ENCODE measurements at places on chromosomes 7 and 10.

DNA sequence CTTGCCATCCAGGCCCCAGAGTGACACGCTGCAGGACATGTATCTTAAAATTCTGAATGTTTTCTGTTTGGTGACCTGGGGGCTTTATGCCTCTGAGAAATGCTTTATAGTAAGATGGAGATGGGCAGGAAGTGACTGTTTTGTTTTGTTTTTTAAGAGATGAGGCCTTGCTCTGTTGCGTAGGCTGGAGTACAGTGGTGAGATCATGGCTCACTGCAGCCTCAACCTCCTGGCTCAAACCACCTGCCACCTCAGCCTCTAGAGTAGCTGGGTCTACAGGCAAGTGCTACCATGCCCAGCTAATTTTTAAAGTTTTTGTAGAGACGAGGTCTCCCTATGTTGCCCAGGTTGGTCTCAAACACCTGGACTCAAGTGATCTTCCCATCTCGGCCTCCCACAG lies 20.6 kb downstream of the ZNF777 start:
- no peak for DNase-seq

DNA sequence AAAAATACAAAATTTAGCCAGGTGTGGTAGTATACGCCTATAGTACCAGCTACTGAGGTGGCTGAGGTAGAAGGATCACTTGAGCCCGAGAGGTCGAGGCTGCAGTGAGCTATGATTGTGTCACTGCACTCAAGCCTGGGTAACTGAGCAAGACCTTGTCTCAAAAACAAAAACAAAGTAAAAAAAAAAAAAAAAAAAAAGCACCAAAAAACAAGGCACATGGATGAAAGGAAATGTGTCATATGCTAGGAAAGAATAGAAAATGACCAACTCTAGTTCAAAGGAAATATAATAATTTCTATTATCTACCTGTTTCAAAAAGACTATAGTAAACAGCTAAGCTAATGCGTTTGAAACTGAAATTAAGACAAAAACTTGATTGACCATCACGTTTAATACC lies 33.8 kb downstream of the UBE2H start:
- no peak for DNase-seq

DNA sequence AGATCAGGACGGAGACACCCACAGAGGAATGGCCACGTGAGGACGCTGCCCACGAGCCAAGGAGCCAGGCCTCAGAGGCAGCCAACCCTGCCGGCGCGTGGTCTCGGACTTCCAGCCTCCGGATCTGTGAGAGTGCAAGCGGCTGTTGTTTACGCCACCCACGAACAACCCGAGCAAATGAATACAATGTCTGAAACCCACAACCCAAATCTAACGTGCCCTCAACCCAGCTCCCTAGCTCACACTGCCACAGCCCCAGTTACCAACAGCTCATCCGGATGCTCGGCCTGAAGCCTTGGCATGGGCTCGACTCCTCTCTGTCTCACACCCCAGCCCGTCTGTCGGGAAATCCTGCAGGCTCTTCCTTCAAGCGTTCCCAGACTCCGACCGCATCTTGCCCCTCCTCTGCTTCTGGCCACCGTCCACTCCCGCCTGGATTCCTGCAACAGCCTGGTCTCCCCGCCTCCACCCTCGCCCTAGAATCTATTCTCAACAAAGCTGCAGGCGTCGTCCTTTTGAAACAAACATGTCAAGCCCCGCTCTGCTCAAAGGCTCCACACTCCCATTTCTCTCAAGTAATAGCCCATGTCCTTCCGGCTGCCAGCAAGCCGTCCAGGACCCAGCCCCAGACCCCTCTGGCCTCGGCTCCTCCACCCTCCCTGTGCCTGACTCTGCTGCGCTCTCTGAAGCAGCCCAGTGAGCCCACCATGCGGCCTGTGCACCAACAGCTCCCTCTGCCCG lies 35.3 kb downstream of the STK32C start:
- DNase-seq, result no peak

DNA sequence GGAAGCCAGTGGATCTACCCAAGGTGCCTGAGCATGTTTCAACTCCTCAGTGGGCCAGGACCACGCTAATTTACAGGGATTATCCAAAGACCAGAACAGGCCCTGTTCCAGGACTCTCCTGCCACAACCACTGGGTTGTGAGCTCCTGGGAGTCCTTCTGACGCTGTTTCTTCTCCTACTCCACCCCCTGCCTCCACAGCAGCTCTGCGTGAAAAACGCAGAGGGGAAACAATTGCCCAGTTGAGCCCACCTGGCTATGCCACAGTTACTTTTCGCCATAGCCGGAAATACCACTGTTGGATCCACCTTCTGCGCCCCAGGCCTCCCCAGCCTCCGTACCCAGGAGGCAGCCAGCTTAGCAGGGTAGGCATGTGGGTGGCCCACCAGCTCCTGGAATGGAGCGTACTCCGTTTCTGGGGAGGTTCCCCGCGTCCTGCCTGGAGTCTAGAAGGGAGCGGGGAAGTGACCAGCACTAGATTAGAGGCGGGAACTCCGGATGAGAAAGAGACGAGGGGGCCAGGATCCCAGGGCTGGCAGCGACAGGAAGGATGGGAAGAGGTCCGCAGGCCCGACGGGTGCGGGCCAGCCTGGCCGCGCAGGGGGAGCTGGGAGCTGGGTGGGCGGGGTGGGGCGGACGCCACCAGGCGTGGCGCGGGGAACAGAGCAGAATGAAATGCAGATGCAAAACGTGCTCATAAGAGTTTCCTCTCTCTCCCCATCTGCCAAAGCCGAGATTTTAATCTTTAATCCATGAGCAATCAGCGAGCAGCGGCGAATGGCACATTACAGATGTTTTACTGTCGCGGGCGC lies 32.1 kb upstream of the PAX2 start:
- no peak for DNase-seq

DNA sequence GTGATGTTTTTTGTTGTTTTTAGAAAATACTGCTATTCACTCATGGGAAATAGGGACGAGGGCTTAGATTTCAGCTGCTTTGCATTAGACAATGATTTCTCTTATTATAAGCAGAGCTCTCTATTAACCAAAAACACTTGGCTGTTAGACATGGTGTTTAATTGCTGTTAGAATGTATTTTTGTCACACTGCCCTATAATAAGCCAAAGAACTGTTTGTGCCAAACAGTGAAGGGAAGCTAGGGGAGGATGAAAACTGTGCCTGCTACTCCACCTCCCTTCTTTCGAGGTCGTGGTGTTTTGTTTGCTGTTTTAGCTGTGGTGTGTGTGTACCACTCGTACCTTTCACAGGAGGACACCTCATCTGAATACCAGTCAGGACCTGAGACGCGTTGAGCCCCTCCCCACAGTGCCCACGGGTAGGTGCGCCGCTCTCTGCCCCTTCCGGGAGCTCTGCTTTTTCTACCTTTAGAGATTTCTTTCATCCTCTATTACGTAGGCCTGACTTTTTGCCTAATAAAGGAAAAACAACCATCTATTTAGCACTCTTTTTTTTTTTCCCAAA lies 57.9 kb downstream of the CUX1 start:
- DNase-seq, result no peak

DNA sequence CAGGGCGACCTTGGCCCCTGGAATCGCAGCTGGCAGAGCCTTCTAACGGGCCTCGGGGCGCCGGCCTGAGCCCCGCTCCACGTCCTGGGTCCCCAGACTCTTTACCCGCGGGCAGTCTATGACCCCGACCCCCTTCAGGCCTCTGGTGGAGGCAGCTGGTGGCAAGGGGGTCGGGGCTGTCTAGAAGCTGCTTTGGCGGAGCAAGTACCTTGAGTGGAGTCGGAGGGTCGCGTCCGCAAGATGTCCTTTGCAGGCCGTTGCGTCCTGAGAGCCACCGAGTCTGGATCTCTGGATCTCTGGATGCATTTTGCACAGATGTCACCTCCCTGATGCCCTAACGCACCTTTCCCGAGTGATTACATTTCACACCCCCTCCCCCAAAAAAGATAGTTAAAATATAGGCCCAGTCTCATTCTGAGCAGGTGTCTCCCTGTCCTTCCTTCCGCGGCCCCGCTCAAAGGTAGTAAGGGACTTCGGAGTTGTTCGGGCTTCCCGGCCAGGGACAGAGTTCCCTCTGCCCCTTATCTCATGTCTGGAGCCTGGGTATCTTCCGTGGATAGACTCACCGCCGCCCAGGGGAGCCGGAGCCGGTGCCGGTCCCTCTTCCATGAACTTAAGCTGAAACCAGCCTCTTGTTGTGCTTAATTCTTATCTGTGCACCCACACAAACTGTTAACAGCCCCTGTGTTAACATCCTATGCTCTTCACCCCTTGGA lies 457 bp downstream of the ACADSB start:
- DNase-seq, result peak; percentile 12

- no peak for DNase-seq
These were observed 14.7 kb downstream of the HSPB1 start for GRCh38 chr7:76316984-76317781.

GRCh38 chr7:69871886-69872569 lies 273.8 kb downstream of the AUTS2 start:
- no peak for DNase-seq

GRCh38 chr10:120480065-120480600 lies 23.1 kb downstream of the PLPP4 start:
- no peak for DNase-seq

- peak; percentile 79 for DNase-seq
These were observed 1.5 kb upstream of the MEST start for GRCh38 chr7:130490311-130490791.

GRCh38 chr7:5553298-5553877 lies 129.8 kb upstream of the TNRC18 start:
- DNase-seq, result no peak

DNA sequence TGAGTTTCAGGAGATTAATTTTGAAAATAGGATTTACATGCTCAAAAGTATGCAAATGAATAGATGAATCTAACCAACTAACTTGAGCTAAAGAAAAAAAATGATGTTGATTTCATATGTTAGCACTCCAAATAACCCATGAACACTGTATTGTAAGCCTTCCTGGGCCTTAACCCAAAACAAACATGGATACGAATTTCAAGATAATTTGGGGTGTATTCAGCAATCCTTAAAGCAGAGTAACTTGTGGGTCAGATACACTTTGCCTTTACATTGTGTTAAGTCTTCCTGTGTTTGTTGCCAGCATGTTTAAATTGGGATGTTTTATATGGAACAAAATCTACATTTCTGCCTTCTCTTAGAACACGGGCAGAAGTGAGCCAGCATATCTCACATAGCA lies 124.2 kb upstream of the WDR11 start:
- no peak for DNase-seq

GRCh38 chr7:157008206-157009169 lies 2.0 kb downstream of the MNX1 start:
- DNase-seq, result no peak
